Activated T-cell treated with anti-CD3 and anti-CD28 coated beads for 1 hour (primary cell): ENCODE measurements at places on chromosomes 16 and 17.

- DNase-seq = no peak
These were observed 27.3 kb downstream of the KAT7 start for GRCh38 chr17:49815761-49816281.

DNA sequence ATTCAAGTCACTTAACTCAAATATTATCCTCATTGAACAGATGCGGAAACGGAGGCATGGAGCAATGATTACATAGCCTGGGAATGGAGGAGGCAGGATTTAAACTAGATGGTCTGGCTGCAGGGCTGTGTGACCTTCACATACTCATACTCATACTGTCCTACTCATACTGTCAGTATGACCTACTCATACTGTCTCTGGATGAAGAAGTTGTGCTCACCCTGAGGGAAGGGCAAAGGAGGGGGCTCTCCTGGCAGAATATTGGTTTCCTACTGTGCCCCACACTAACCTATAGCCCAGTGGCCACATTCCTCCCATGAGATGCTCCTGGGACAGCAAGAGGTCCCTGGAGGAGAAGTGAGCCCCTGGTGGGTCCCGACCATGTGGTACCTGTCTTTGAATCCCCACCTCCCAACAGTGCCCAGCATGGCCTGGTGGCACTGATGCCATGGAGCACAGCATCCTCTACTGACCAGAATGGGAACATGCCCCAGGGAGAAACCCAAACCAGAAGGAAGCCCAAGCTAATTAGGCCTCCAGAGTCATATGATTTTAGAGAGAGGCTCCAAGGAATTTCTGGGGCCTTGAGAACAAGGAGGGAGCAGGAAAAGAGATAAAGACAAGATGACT is 197.3 kb upstream of the SDK2 start:
- no peak for DNase-seq

DNA sequence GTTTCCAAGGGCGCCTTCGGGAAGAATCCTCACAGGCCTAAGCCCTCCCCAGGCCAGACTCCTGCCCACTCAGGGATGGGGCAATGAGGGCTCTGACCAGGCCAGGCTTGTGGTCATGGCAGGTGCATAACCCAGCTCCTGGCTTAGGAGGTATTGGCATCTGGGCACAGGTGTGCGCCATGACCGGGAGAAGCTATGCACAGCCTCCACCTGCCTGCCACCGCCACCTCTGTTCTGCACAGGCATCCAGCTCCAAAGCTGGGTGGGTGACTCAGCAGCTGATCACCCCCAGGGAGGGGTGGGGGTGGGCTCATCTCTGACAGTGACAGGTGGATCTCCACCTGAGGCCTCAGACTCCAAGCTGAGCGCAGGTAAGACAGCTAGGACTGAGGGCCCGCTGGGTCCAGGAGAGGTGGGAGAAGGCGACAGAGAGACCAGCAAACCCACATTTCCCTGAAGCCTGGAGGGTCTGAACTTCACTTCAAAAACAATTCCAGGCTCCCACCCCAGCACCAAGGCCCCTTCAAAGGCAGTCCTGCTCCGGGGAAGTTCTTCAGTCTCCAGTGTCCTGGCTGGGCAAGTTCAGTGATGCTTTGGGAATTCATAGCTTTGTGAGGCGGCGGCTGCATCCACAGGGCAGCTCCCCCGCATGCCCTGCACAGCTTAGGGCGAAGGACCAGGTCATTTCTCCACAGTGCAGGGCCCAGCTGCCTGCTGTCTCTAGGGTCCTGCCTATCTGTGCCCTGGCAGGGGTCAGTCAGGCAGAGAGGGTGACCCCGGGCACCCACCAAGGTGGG is 121.6 kb upstream of the SMURF2 start:
- DNase-seq = no peak

DNA sequence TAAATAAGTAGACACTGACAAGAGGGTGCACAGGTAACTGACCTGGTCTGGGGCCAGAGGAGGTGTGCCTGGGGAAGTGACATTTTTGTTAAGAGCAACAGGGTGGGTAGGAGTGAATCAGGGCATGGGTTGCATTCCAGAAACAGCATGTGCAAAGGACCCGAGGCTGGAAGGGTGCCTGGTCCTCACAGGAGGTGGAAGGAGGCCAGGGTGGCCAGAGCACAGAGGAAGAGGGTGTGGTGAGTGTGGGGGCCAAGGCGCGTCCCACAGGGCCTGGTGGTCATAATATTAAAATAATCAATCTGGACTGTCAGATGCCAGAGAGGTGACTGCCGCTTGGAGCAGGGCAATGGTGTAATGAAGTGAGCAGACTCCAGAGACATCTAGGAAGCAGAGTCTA is 14.3 kb downstream of the ARHGAP23 start:
- no peak for DNase-seq

- DNase-seq = no peak
These were observed 8.9 kb downstream of the ANKRD11 start for GRCh38 chr16:89481356-89481955.

DNA sequence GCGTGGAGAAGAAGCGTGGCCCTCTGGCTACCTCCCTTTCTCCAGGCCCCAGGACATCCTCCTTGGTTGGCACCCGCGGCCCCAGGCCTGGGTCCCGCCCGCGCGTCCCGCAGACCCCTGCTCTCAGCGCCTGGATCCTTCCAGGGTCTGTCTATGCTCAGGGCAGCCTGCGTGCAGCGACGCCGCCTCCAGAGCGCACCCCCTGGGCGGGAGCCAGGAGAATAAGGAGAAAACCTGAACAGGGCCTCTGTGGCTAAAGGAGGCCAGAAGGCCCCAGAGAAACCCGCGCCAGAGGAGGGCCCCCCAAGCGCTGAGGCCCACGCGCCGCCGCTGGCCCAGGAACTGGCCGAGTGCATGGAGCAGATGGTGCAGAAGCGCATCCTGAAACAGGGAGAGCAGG is 40.4 kb upstream of the DNAJA2 start:
- no peak for DNase-seq

DNA sequence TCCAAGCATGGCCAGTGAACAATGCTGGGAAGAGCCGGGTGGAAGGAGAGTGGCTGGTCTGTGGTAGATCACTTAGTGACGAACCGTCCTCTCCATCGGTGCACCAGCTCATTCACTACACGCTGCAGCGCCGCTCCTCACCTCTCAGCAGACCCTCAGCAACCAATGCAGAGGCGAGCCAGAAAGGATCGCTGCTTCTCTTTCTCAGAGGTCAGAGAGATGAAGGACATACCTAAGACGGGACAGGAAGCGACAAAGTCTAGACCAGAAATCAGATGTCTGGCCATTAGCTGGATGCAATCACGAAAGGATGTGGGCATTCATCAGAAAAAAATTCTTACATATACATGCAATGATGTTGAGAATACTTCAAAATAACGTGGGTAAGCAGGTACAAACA is 26.9 kb downstream of the NSMCE1 start:
- DNase-seq = no peak

GRCh38 chr17:10127819-10128425 is 70.5 kb downstream of the GAS7 start:
- no peak for DNase-seq

DNA sequence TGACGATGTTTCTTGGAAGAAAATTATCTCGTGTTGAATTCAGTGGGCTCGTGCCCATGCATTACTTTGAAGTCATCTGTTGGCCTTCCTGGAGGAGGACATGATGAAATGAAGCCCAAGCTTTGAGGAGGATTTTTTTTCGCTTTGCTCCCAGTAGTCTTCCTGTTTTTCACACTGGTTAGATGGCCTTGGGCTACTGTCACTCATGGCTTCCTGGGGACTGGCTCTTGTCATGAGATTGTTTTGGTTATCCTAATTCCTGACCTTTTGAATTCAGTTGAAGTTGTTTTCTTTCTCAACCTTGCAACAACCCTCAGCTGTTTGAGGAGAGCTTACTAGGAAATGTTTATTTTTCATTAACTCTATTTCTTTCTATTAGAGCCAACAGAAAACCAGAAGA is 430.7 kb downstream of the HS3ST3B1 start:
- DNase-seq = no peak

- peak; percentile 59 for DNase-seq
These were observed 1.6 kb downstream of the TMC8 start for GRCh38 chr17:78132084-78132676.

DNA sequence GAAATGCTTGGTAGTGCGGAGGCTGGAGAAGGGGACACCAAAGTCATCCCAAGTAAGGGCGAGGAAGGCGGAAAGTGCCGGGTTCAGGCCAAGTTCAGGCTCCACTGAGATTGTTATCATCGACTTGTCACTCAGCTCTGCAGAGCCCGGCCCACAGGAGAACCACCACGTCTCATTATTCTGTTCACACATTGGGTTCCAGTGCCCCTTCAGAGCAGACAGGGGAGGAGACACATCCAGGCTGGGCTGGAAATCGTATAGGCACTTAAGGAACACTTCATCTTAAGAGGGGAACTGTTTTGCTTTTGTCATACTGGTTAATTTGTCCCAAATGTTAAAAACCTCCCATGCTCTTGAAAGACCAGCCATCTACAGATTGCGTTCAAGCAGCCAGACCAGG is 118.3 kb upstream of the ADAMTS18 start:
- no peak for DNase-seq

- DNase-seq = no peak
These were observed 25.0 kb upstream of the C16orf78 start for GRCh38 chr16:49348408-49349176.

DNA sequence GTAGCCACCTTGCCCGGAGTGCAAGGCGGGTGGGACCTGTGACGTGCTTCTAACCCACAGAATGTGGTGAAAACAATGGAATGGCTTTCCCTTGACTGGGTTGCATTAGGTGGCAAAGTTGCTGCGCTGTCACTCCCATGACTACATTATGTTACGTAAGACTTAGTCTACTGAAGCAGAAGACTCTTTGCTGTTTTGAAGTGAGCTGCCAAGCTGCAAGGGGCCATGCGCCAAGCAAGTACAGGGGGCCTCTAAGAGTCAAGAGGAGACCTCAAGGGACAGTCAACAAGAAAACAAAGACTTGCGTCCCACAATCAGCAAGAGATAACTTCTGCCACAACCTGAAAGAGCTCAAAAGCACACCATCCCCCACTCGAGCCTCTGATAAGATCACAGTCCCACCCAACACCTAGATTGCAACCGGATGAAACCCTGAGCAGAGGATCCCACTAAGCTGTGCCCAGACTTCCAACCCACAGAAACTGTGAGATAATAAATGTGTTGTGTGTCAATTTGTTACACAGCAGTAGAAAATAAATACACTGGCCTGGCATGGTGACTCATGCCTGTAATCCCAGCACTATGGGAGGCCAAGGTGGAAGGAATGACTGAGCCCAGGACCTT is 16.5 kb downstream of the ANKRD11 start:
- DNase-seq = no peak

GRCh38 chr17:8012996-8013640 is 10.7 kb downstream of the GUCY2D start:
- DNase-seq = no peak

DNA sequence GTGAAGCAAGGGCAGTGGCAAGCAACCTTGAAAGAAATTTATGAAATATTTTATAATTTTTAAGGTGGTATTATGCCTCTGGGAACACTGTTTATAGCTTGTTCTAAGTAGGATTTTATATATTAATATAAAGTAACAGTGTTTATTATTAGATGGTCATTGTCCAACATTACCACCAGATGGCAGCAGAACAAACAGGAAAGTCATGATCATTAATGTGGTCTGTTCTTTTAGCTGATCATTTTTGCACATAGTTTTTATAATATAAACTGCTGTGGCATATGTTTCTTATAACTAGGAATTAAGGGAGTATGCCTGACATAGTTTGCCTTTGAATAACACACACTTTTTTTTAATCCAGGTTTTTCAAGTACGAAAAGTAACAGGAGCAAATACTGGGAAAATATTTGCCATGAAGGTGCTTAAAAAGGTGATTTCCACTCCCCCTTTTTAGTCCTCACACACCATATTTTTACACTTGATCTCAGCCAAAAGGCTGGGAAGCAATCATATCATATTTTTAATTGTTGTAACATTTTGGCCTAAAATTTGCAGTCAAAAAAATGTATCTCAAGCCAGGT is 21.4 kb downstream of the RPS6KB1 start:
- no peak for DNase-seq

DNA sequence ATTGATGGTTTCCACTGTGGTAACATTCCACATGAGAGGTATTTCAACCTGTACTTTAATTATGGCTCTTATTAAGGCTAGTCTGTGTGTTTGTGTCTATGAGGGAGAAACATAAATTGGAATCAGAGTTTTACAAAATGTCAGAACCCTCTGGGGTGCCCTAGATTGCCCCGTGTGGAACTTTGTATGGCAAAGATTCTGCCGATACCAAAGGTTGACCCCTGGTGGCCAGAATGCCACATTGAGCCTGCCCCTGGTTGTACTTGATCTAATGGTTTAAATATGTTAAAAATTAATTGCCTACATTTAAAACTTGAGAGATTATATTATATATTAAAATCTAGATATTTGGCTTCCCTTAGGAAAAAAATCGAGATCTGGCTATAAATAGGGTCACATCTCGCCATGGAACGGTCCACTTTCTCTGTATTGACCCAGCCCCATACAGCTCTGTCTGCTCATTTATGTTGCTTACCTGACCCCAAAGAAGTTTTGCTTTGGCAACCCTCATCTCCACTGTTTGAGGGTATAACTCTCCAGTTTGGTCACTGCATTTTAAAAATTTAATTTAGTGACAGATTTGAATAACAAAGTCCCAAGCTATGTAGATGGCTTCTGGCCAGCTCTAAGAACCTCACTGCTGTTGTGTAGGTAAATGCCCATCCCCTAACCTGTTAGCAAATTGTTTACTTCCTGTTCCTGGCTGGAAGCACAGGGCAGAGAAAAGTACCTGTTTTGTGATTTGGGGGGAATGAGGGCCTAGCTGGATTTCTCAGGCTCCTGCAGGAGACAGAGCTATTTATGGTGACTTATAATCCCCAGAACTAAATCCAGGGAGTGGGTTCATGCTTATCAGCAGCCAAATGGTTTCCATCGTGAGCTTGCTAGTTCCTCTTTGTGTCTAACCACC is 95.0 kb downstream of the PLCG2 start:
- peak; percentile 20 for DNase-seq

DNA sequence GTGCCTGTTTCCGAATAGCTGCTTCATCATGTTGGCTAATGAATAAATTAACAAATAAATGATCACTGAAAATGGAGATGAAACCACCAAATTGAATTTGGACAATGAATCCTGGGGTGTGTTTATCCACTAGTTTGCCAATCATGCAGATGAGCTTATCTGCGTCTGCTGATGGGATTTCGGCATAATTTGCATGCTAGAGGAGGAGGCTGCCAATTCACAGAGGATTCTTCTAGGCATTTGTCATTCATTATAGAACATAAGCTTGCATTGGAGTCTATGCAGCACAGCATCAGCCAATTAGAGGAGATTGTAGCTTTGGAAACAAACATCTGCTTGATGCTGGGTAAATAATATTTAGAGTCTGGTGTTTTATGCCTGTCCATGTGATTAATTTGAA is 123.1 kb downstream of the NPIPB5 start:
- no peak for DNase-seq
